ENCODE measurements at places on chromosomes 6 and 20.

GRCh38 chr6:106360410-106360988 is at the start of gene CRYBG1:
Gene CRYBG1 (plus strand): TSS chr6:106360717. CDS start chr6:106360909, 192 bp downstream.
- peak; percentile 53 for DNase-seq

- no peak for DNase-seq
Measured at GRCh38 chr6:44820321-44820720, 432.8 kb downstream of the CDC5L start.

DNA sequence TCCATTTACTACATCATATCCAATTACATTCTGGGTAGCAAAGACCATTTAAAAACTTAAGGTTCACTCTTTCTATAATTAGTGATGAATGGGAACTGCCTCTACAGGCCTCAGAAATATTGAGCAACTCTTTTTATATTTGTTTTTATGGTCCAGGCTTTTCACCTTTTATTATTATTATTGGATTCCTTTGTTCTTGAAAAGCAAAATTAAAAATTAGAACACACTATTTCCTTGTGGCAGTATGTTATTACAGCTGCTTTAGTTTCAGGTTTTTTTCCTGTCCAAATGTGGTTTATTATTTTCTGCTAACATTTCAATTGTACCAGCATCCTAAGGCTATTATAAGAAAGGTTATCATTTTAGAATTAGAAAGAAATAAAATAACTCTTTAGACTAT is 150.1 kb downstream of the FARS2 start:
- DNase-seq = no peak

DNA sequence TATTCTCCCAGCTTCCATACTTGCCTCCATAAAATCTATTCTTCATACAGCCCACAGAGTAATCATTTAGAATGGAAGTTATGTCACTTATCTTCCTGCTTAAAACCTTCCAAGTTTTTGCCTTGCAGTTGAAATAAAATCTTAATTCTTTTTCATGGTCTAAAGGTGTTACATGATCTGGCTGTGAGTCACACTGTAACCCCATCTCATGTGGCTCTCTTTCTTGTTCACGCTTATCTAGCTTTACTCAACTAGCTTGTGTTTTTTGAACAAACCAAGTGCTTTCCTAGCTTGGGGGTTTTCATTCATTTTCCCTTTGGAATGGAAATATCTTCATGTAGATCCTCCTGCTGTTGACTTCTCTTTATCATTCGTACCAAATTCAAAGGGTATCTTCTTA is 23.6 kb upstream of the THEMIS start:
- no peak for DNase-seq

DNA sequence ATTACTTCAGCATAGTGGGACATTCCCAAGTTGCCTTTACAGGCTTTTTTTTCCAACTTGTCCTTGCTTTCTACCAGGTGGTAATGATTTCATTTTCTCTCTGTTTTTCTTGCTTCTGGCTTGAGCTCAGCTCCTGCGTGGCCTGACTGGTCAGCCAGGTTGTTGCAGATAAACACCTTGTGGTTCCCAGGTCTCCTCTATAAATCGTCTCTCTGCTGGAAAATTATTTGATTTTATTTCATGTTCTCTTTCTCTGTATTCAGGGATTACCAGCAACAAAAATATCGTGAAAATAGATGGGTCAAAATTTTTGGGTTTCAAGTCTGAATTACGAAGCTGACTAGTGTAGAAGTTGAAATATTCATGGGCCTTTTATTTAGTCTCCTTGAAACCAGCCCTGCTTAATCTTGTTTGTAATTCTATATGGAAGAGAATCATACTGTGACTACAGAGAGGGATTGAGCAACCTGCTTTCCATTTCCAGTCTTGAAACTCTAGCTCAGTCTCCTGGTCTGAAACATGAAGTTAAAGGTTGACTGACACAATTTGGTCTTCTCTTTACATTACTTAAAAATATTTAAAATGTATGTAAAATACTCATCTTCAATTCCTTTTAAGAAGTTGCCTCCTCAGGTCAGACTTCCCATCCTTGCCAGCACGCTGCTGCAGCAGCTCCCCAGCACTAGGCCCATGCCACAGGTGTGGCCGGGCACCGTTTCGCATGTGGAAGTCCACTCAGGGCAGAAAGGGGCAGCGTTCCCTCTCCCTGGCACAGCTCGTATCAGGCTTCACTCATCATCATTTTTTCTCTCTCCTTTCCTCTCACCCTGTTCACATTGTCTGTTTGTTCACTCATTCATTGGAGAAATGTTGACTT is 7.1 kb downstream of the DUSP22 start:
- no peak for DNase-seq

GRCh38 chr6:169723200-169723909 is 945 bp downstream of the PHF10 start:
- peak; percentile 57 for DNase-seq

GRCh38 chr6:43254138-43254817 is 11.0 kb downstream of the TTBK1 start:
- DNase-seq = no peak

GRCh38 chr6:4640139-4640538 is 136.1 kb upstream of the CDYL start:
- no peak for DNase-seq

- DNase-seq = no peak
Measured at GRCh38 chr6:45704056-45704800, 311.4 kb downstream of the CLIC5 start.

DNA sequence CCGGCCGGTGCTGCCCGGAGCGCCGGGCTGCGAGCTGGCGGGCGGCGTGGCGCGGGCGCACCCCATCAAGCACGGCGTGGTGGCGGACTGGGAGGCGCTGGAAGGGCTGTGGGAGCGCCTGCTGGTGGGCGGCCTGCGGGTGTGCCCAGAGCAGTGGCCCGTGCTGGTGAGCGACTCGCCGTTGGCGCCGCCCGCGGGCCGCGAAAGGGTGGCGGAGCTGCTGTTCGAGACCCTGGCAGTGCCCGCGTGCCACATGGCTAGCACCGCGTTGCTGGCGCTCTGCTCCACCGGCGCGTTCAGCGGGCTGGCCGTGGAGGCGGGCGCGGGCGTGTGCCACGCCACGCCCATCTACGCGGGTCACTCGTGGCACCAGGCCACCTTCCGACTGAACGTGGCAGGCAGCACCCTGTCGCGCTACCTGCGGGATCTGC is 517 bp downstream of the ACTL10 start:
- DNase-seq = peak; percentile 47

DNA sequence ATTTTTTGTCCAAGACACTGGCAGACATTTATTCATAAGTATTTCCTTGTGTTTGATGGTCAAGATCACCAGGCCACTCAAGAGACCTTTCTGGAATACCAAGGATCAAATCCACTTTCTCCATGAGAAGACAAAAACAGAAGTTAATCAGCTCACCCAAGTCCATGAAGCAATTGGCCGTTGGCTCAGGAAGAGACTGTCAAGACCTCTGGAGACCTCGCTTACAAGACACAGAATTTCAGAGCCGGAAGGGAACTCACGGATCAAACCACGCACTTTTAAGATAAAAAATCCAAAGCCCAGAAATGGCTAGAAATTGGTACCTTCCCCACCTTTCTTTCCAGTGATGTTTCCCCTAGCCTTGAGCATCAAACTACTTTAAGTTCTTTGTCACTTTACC is 3.3 kb downstream of the TRERF1 start:
- DNase-seq = no peak

DNA sequence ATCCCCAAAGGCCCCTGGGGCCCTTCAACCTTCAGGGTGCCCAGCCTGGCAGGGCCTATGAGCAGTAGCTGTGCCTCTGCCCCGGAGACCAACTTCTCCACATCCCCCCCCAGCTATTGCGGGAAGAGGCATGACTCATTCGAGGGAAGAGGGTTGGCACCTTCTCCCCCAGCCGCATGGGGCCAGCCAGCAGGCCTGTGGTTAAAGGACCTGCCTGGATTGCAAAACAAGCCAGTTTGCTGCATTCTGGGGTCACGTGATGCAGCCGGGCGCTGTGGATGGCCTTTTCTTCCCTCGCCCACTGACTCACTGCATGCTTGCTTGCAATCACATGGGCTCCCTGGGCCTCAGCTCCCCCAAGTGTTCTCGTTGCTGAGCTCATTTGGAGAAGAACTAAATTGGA is 182.5 kb downstream of the MAFB start:
- no peak for DNase-seq

GRCh38 chr20:41094353-41095055 is 42.8 kb upstream of the PLCG1 start:
- no peak for DNase-seq

- no peak for DNase-seq
Measured at GRCh38 chr6:73832313-73832712, 136.3 kb downstream of the CD109 start.

- no peak for DNase-seq
Measured at GRCh38 chr6:47967843-47968242, 143.2 kb downstream of the PTCHD4 start.

- no peak for DNase-seq
Measured at GRCh38 chr6:32852018-32852843, 1.3 kb downstream of the TAP1 start.
